ENCODE measurements at places on chromosomes 16 and 17.
A peak's percentile ranks its signal among the peaks of the same experiment; 100 is the strongest.

- DNase-seq = peak; percentile 76
These were observed 13.1 kb downstream of the LYRM9 start for GRCh38 chr17:27879987-27880608.

GRCh38 chr17:66829386-66829864 lies 5.5 kb upstream of the CACNG5 start:
- DNase-seq = peak; percentile 66

- no peak for DNase-seq
These were observed 74.5 kb downstream of the SEC14L1 start for GRCh38 chr17:77215281-77215680.

DNA sequence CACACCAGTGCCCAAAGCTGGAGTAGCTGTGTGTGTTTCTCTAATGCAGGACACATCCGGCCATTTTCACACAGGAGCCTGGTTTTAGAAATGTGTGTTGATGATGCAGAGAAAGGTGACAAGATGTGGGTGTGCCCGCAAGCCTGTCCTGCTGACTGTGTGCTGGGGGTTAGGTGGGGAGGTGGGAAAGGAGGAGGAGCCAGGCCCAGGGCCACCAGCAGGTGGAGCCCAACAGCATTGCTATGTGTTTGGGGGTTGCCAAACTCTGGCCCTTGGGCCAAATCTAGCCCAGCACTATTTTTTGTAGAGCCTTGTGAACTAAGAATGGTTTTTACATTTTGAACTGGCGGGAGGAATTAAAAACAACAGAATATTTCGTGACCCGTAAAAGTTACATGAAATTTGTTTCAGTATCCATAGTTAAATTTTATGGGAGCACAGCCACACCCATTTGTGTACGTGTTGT lies 61.7 kb upstream of the LGALS9 start:
- peak; percentile 54 for DNase-seq

GRCh38 chr17:8696906-8697305 lies 47.7 kb downstream of the CCDC42 start:
- DNase-seq = no peak

All from HuH-7.5 (cell line).